ENCODE measurements at places on chromosomes 12 and 14. TPM values are rescaled to one million over a fixed set of nuclear protein-coding genes. Genes with fewer than 3 reads are reported as not detected.

DNA sequence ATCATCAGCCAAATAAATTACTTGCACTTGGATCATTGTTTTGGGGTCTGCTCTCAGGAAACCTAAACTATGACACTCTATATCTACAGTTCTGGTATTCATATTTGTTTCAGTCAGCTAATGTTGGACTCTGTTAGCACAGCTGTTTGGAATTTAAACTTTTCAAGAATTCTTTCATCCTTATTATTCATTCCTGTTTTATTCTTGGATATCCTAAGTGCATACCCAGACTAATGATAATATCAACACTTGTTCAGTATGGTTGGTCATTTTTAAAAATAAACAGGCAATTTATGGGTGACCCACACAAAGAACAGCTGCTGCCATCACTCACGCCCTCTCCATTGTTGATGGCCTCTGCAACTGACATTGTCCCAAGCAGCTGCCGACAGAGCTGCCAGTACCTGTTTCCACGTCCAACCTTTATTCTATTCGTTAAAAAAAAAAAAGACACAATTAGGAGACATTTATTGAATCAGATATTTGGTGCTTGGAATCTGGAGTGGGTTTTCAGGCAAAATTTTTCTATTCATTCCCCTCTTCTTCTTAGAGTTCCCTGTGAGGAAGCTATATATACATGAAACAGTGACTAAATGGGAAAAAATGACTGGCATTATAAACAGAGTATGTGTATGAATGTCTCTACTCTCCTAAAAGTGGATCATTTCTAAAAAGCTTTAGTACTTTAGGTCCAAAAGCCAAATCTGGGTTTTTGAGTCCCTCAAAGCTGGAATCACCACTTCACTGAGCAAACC lies 252.1 kb upstream of the NAV3 start:
- DNase-seq: no peak

GRCh38 chr14:75141967-75142366 lies 15.1 kb upstream of the NEK9 start:
- no peak for DNase-seq

GRCh38 chr12:117749431-117749830 lies 219.4 kb downstream of the KSR2 start:
- DNase-seq: no peak

GRCh38 chr14:72941286-72941985 lies 15.2 kb downstream of the DCAF4 start:
- no peak for DNase-seq

DNA sequence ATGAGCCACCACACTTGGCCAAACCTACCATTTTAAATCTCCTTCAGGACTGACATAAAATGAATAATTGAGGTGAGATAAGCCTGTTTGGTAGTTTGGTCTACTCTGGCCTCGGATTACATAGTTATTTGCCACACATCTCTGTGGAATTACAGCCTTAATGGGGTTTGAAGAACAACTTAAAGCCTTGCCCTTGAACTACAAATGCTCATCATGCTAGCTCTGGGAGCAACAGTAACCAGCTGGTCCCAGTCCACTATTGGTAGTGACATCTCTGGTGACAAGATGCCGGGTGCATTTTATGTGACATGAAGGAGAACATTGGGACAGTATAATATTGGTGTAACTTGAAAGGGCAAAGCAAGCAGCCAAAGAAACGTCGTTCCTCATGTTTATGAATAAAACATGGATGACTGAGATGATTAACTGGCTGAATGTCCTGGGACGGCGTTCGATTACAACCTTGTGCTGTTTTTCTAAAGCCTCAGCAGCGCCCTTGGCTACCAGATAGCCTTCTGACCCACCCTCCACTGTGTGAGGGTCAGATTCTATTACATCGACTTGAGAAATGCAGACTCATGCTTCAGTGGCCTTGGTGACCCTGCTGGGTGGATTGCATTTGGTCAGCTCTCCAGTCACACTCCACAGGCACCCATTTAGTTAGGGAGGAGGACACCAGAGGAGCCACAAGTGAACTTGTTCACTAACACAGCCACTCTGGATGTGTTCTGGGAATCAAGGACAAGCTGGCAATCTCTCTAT lies 41.5 kb downstream of the BEST3 start:
- no peak for DNase-seq

- no peak for DNase-seq
These were observed 48.9 kb upstream of the DYRK2 start for GRCh38 chr12:67599691-67600090.

GRCh38 chr12:77120156-77121085 lies 55.1 kb upstream of the E2F7 start:
- no peak for DNase-seq

GRCh38 chr12:67202011-67202677 lies 67.0 kb upstream of the CAND1 start:
- no peak for DNase-seq

DNA sequence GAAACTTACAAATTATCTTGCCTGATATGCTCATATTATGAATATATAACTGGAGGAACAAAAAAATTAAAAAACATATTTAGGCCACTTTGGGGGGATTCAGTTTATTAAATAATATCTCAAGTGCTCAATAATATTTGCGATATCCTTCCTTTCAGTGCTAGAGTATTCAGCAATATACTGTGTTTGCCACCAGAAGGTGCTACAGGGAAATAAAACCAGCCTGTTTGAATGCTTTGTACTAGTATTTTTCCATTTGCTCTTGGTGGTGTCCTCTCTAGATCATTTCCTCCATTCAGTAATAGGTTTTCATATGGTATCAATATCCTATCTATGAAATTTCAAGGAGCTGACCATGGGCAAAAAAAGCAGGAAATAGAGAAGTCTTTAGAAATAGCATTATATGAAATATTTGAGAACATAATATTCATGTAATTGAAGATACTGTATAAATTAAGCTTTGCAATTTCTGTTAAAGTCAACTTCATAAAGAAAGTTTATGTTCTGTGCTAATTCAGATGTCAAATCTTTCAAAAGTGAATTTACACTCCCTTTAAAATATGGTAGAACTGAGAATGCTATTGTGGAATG lies 106.2 kb upstream of the NAV3 start:
- DNase-seq: no peak

GRCh38 chr12:86264451-86265328 lies 8.5 kb upstream of the MGAT4C start:
- peak; percentile 51 for DNase-seq

DNA sequence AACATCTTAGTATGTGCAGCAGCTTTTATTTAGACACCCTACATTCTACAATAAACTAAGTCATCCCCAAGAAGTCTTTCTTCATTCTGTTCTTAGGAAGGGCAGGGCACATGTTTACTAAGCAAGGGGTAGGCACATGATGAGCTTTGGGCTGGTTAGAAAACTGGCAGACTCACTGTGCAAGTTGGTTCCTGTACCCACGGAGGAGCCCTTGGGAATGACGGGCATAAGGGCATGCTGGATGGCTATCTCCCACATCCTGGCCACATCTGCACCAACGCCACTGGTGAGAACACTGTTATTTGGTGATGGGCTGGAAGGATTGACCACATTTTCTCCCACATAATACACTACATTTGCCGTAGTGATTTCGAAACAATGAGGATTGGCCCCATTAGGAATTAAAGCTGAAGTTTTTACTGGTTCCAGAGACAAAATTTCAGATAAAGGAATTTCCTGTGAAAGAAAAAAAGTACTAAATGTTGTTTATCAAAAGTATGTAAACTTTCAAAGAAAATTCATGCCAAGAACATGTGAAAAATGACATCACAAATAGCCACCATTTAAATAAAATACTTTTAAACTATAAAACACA lies 297.0 kb downstream of the PRKD1 start:
- DNase-seq: no peak

- no peak for DNase-seq
These were observed 78.0 kb upstream of the SSTR1 start for GRCh38 chr14:38129705-38130104.

GRCh38 chr12:65655074-65655493 lies 169.2 kb upstream of the HMGA2 start:
- DNase-seq: no peak

GRCh38 chr12:127150479-127150878 lies 1116.5 kb upstream of the TMEM132C start:
- no peak for DNase-seq

DNA sequence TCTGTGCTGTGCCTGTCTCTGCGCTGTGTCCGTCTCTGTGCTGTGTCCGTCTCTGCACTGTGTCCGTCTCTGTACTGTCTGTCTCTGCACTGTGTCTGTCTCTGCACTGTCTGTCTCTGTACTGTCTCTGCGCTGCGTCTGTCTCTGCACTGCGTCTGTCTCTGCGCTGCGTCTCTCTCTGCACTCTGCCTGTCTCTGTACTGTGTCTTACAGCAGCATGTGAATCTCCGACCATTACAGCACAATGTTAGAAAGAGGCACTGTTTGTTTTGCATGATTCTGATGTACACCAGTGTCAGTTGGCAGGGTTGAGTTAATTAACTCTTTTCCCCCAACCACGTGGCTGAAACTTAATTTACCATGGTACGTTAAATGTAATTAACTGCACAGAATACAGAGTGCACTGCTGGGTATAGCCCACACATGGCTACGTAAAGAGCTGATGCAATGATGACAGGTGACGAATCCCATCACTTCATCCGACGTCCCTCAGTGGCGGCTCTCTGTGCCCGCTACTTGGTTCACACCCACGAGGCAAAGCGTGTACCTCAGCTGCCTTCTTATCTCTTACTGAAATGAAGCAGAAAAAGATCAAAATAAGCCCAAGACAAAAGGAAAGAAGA lies 127.7 kb upstream of the SFSWAP start:
- DNase-seq: no peak

- DNase-seq: no peak
These were observed 105.8 kb downstream of the MSRB3 start for GRCh38 chr12:65384240-65384639.

DNA sequence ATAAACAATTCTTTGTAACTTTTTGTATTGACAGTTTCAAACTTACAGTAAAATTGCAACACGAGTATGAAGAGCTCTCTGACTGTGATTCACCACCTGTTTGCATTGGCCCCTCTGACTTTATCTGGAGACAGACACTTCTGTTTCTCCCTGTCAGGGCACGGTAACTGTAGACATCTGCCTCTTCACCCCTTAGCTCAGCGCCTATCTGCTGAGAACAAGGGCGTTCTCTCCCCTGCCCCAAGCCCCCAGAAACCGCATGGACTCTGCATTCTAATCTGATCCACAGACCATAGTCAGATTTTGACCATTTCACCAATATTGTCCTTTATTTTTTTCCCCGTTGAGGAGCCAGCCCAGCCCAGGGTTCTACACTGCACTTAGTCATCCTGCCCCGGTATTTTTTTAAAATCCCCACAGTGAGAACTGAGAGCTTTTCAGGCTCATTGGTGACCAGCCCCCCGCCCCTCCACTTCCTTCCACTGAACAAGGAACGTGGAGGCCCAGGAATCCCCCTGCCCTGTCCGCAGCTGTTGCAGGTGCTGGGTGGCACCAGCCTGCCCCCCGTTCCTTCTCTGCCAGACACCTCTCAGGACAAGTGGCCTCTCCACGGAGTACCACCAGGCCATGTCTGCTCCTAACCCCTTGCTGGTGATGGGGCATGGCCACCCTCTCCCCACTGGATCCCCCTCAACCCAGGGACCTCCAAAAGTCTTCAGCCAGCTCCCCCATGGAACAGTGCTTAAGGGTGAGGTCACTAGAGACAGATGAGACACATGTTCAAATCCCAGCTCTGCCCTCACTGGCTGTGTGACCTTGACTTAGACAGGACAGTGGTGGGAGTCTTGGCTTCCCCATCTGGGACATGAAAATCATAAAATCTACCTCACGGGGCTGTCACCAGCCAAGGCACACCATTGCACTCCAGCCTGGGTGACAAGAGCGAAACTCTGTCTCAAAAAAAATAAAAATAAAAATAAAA lies 11.2 kb downstream of the RHOF start:
- DNase-seq: no peak

GRCh38 chr14:50321009-50321660 lies 9.0 kb downstream of the DMAC2L start:
- DNase-seq: no peak

- DNase-seq: no peak
These were observed 7.3 kb upstream of the TNFAIP2 start for GRCh38 chr14:103115845-103116572.

GRCh38 chr14:29911810-29912209 lies 15.8 kb downstream of the PRKD1 start:
- DNase-seq: no peak

CCDC177 gene
- total RNA-seq: not detected

CCDC197 gene
- total RNA-seq: not detected

IFI27 gene
- 710 TPM for total RNA-seq

TAS2R9 gene
- not detected for total RNA-seq

EPYC gene
- total RNA-seq: not detected

ADCY6 gene
- total RNA-seq: 207 TPM

IQSEC3 gene
- total RNA-seq: 2.3 TPM

KRT82 gene
- total RNA-seq: not detected

FAIM2 gene
- total RNA-seq: 0.67 TPM

ANKRD33 gene
- total RNA-seq: 0.46 TPM

ADAMTS20 gene
- not detected for total RNA-seq

LRRIQ1 gene
- not detected for total RNA-seq

All from mucosa of descending colon (tissue), 3 donors.